ENCODE measurements at places on chromosomes 12 and 14.

DNA sequence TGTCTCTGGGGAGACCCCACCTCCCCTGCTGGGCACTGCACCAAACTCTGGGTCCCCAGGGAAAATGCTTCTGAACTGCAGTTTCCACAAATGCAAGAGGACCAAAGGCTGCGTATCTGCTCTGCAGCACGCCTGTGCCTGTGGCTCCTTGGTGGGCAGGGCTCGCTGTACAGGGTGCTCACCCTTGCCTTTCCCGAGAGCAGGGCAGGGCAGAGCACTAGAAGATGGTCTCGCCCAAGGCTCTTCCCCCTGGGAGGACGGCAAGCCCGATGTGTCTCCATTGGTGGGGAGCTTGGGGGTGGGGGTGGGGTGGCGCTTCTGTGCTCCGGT is 175.3 kb upstream of the RTL1 start:
- DNase-seq: no peak

DNA sequence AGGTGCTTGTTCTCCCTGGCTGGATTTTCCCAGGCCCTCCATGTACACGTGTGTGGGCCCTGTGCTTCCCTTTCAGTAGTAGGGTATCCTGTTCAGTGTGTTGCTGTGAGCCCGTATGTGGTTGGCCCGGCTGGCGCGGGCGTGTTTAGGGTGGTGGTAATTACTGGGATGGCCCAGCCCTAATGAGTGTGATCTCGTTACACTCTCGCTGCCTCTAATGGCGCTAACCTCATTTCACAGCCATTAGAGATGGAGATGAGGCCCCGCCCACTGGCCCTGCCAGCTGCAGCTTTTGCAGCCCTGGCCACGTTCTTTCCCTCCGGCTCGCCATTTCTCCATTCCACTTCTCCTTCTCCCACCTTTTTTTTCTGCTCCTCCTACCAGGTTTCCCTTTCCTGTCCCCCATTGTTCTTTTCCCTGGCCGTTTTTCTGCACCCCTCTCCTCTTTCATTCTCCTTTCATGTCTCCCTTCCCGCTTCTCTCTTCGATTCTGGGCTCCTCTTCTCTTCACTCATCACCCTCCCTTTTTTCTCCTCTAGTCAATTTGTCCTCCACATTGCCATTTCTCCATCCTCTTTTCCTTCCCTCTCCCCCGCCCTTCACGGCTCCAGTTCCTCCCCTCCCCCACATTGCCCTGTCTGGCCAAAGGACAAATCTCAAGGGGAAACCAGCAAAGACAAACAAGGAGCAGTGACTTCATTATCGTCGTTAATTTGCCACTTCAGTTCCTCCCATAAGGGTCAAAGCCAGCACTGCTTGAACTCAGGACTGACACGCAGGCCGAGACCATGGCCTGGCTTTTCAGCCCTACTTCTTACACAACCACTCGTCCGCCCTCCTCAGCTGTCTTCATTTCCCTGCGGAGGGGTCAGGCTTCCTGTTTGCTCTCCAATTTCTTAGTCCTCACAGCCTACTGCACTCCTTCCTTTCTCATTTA is 6.8 kb downstream of the ZFHX2 start:
- DNase-seq: no peak

- no peak for DNase-seq
These were observed 59.1 kb upstream of the PCED1B start for GRCh38 chr12:47020211-47020821.

DNA sequence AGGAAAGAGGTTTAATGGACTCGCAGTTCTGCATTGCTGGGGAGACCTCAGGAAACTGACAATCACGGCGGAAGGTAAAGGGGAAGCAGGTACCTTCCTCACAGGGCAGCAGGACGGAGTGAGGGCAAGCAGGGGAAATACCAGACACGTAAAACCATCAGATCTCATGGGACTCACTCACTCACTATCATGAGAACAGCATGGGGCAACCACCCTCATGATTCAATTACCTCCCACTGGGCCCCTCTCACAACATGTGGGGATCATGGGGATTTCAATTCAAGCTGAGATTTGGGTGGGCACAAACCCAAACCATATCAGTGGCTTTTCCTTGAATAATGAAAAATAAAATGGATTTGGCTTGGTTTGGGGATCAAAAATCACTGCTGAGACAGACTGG is 380.5 kb downstream of the VRK1 start:
- DNase-seq: no peak

GRCh38 chr14:67416085-67416484 is 4.1 kb upstream of the PLEK2 start:
- DNase-seq: no peak

GRCh38 chr12:105175397-105175990 is 60.5 kb downstream of the APPL2 start:
- DNase-seq: no peak

GRCh38 chr12:45720069-45720468 is 9.4 kb upstream of the ARID2 start:
- DNase-seq: no peak

GRCh38 chr12:52616680-52617402 is 1.5 kb downstream of the KRT73 start:
- no peak for DNase-seq

GRCh38 chr14:21059842-21060613 is 2.4 kb downstream of the RNASE8 start:
- DNase-seq: no peak

- no peak for DNase-seq
These were observed 19.3 kb downstream of the EIF5 start for GRCh38 chr14:103353362-103353761.

DNA sequence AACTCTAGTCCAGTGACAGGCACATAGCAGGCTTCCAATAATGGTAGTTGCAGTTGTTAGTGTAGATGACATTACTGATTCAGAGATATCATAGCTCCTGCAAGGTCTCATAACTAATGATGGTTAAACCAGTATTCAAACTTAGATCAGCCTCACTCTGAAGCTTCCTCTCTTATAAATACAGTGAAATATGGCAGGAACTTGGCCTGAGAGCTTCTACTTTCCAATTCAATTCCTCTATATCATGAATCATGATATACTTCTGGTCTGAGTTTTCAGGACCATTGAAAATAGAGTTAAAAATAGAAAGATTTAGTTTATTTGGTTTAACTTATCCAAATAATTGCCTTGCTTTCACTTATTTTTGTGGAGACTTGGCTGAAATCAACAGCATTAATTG is 167.5 kb upstream of the NOVA1 start:
- DNase-seq: no peak

DNA sequence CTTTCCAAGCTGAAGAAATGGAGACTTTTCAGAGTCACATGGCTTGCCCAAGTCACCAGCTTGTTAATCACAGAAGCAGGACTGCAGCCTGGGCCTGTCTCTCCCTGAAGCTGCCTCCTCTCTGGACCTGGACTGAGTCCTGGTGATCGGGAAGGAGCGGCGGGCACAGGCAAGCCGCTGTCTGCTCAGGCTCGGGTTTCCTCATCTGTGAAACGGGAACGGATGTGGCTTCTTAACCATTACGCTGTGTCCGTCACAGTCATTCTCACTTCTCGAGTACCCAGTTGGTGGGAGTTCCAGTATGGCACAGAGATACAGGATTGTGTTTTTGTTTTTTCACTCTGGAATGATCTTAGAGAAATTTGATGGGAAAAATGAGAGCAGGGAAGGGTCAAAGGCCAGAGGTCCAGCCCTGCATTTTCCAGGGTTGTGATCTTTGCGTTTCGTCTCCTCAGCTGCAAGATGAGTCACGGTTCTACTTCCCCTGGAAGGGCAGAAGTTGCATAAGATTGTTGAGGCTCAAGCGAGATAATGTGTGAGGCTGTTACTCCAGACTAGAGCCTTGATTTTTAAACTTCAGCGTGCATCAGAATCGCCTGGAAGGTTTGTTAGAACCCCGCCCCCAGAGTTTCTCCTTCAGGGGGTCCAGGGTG is 7.6 kb upstream of the LRTM2 start:
- DNase-seq: no peak

DNA sequence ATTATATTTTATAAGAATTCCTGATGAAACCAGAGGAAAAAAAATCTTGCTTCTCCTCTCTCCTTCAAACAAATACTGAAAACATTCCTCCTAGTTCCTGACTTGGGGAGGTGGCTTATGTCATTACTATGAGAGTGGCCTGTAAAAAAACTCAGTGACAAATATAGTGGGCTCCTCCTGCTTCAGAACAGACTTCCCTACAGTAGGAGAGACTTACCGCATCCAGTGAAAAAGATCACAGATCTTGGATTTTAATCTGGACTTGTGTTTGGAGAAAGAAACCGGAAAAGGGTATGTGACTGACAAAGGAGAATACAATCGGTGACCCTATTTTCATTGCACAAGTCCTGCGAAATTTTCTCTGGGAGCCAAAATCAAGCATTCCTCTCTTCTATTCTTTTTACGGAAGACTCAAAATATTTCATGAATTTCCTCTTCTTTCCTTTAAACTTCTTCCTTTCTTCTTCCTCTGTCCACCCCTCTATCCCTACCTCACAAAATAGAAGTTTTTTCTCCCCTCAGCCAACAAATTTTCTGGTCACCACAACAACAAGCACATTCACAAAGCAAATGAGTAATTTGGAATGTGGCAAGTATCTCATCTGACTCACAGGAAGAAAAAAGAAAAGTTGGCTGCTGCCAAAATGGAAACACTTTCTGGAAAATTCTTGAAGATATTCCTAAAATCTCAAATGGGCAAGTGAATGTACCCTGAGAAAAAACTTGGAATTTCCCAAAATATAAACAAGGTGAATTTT is 185.1 kb upstream of the CDKN3 start:
- DNase-seq: no peak

DNA sequence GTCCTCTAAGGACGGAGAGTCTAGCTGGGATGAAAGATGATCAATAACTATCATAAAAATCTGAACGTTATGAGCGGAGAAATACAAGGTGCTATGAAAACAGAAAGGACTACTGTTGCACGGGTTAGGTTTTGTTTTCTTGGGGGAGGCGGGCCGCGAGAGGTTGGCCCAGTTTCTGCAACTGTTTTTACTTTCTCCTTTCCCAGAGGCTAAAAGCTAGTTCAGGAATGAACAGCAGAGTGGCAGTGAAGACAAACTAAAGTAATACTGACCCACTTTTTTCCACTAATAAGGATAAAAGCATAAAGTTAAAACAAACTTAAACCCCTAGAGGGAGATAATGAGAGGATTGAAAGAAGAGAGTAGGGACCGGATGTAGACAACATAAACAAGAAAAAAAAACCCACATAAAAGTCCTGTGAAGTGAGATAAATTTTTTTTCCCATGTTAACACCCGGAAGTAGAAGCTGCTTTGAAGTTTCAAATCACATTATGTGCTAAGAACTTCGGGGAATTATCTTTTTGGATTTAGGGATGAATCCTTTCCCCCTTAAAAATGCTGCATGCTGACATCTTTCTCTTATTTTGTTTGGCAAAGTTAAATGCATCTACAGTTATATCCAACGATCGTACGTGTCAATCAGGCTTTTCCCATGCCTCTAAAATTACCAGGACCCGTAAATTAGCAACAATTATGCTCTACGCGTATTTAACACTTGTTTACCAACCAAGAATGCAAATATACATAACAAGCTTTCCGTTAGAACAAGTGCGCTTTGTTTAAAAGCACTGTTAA is 1.0 kb upstream of the CDK17 start:
- no peak for DNase-seq

DNA sequence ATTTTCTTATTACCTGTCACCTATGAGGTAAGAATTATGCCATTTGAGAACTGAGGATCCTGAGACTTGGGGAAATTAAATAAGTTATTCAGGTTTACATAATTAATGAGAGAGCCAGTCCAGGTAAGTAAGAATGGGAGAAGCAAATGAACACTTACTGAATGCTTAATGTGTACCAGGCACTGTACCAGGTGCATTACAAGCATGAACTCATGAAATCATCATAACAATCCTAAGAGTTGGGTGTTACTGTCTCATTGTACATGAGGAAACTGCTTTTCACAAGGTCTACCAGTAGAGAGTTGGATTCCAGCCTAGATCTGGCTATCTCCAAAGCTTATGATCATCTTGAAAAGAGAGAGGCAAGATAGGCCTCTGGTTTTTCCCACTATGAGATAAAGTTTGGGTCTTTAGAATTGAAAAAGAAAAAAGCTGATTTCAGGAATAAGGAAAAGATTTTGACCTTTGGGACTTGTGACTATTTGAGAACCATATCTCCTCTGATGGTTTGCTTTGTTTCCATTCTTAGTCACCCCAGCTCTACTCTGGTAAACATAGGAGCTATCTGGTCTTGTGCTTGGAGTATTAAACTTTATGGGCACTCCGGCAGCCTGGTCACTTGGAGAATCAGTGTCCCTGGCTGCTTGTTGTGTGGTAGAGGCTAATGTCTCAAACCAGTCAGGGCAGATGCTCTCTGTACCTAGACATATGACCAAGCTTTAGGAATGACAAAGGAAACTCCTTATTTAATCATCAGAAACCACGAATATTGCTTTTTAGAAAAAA is 48.0 kb downstream of the PTHLH start:
- DNase-seq: no peak

GRCh38 chr14:70735043-70735442 is 74.3 kb downstream of the MAP3K9 start:
- DNase-seq: no peak

DNA sequence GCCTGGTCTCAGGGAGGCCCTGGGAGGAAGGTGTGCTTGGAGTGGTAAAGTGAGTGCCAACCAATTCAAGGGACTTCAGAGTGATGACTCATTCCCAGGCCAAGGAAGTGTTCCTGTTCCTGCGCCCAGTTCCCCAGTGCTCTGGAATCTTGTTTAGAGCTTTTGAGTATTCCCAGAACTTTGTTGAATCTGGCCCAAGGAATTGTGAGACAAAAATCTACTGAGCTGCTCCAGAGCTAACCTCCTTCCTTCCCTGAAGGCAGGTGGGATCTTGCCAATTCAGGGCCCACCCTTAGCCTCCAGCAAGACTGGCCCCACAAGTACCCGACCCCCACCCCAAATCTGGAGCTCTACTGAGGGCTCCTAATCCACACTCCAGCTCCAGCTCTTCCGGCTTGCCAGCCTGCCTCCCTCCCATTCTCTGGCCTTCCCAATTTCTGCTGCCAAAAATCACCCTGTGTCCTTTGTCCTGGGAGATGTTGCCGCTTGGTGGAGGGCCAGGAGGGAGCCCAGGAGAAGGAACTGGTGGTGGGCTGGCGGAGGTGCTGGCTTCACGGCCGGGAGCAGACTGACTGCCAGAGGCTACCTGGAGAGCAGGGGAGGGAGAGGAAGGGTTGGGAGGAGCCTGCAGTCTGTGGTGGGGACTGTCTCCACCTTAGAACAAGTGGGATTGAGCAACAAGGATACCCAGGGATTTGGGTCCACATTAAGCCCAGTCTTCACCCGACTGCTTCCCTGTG is 2.0 kb upstream of the ATN1 start:
- no peak for DNase-seq

- no peak for DNase-seq
These were observed 51.0 kb downstream of the SPPL3 start for GRCh38 chr12:120853188-120853587.

- no peak for DNase-seq
These were observed 17.2 kb downstream of the ZFP36L1 start for GRCh38 chr14:68775614-68776126.

GRCh38 chr14:74784634-74785033 is 21.5 kb downstream of the YLPM1 start:
- no peak for DNase-seq
